ENCODE measurements at places on chromosomes 5 and 9. TPM values are rescaled to one million over a fixed set of nuclear protein-coding genes. Genes with fewer than 3 reads are reported as not detected.

GRXCR2 gene
- total RNA-seq, result not detected

BHMT gene
- total RNA-seq, result not detected

SHC3 gene
- total RNA-seq, result 7.6 TPM

PRSS3 gene
- 16.2 TPM for total RNA-seq

INSL4 gene
- total RNA-seq, result not detected

SPINK7 gene
- total RNA-seq, result not detected

PCDHGB1 gene
- total RNA-seq, result 0.99 TPM

FBP1 gene
- total RNA-seq, result 0.38 TPM

OR1J2 gene
- total RNA-seq, result not detected

ANKRD18A gene
- total RNA-seq, result 0.75 TPM

HINT1 gene
- 261 TPM for total RNA-seq

SOX30 gene
- not detected for total RNA-seq

GRIA1 gene
- total RNA-seq, result under 0.01 TPM

MEIKIN gene
- total RNA-seq, result not detected

SPATA9 gene
- total RNA-seq, result not detected

MAMDC2 gene
- total RNA-seq, result 10.2 TPM

IL13 gene
- total RNA-seq, result not detected
